Stimulated activated naive CD8-positive, alpha-beta T cell treated with anti-CD3 and anti-CD28 coated beads, Interleukin-15, amount 100 ng/mL, for 72 hours (primary cell): ENCODE measurements at places on chromosomes 13 and 19.
A peak's percentile ranks its signal among the peaks of the same experiment; 100 is the strongest.

DNA sequence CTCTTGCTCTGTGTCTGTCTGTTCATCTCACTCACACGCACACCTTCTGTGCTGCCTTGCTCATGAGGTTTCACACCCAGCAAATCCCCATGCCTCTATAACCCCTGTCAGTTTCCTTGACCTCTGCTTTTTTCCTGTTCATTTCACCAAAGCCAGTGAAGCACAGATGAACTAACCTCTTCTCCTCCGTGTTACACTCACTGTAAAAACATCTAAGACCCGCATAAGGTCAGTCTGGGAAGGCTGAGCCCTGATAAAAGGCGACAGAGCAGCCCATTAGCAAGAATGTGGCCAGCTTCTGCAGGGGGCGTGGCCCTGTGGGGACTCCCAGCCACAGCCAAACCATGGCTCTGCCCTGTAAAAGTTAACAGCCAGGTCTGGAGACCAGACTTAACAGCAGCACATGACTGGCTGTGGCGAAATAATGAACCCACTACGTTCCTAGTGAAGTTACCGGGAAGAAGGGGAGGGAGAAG is 42.8 kb upstream of the NPAS1 start:
- no peak for DNase-seq

DNA sequence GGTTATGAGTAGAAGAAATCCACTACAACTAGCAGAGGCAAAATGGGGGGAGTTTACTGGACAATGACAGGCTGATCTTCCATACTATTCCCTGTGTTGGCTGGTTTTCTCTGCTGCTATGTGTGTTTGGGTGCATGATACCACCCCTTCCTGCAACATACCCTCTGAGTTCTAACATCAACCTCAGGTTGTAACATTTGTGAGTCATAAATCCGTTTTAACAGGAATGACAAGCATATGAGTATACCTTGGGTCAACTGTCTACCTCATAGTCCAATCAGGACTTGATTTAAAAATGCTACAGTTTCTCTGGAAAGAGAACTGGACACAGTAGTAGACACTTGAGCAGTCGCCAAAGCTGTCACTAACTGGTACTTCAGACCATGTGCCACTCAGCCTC is 422.9 kb downstream of the KCTD12 start:
- DNase-seq: no peak

DNA sequence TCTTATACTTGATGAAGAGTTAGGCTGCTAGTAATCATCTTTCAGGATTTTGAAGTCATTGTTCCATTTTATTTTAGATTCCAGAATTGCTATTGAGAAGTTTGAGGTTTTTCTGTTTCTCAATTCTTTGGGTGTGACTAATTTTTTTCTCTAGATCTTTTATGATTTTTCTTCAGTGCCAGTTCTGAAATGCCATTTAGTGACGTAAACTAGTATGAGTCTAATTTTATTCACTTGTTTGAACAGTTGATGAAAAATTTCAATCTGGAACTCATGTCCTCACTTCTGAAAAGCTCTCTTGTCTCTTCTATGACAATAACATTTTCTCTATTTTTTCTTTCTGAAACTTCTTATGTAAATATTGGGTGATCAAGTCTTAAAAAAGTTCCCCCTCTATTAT is 188.5 kb upstream of the HTR2A start:
- DNase-seq: no peak

GRCh38 chr13:112870737-112871287 is 98.2 kb upstream of the MCF2L start:
- peak; percentile 6 for DNase-seq

- DNase-seq: no peak
These were observed 1082.0 kb downstream of the OLFM4 start for GRCh38 chr13:54110597-54110996.

DNA sequence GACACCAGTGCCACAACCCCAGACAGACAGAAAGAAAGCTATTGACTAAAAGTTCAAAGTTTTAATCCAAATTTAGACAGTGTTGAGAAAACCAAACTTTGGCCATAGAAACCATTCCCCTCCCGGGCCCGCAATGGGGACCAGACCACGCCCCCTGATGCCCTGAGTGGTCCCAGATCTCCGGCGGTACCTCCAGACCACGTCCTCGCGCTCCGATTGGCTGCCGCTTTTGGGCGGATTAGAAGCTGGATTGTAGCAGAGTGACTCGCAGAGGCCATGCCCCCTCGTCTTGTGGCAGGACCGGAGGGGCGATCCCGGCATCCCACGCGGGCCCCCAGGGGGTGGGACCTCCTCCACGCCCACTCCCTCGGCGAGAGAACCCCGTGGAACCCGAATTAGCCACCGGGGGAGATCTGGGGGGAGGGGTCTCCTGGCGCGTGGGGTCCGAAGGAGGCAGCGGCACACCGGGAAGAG is 797 bp upstream of the HSD17B14 start:
- DNase-seq: peak; percentile 83

DNA sequence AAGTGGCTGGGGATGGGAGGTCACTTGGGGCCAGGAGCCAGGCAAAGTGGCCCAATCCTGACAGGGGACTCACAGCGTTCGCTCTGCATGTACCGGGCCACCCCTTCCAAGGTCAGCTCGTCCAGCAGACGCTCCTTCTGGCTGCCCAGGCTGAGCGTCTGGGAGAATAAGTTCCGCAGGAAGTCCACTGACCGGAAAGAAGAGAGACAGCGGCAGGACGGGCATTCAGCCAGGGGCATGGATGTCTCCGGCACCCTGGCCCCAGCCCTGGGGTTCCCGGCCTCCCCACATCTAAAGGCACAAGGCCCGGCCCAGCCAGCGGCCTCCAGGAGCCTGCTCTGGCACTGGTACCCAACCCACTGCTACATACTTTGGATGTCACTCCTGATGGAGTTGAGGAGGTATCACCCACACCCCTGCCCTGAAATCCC is 6.1 kb downstream of the SIRT2 start:
- DNase-seq: no peak

- peak; percentile 63 for DNase-seq
These were observed 49.5 kb downstream of the CRYL1 start for GRCh38 chr13:20475927-20476691.

DNA sequence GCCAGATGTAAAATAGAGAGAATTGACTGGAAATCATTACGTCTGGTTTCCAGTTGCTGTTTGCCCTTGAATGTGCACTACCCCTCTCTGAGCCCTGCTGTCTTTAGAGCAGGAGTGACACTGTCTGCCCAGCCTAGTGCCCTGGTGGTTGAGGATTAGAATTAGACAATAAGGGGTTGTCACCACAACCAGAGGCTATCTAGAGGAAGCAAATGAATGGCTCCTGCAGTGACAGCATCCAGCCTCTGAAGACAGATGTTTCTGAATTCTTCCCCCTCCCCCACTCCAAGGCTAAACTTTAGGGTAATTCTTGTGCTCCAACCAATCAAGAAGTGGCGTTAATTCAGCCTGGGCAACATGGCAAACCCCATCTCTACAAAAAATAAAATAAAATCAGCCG is 2.0 kb downstream of the RAB8A start:
- DNase-seq: no peak
